Esophagus squamous epithelium (tissue), 5 donors: ENCODE measurements at places on chromosomes 4 and X.

GRCh38 chr4:177282284-177282835, 27.3 kb upstream of the NEIL3 start:
- no peak for DNase-seq

DNA sequence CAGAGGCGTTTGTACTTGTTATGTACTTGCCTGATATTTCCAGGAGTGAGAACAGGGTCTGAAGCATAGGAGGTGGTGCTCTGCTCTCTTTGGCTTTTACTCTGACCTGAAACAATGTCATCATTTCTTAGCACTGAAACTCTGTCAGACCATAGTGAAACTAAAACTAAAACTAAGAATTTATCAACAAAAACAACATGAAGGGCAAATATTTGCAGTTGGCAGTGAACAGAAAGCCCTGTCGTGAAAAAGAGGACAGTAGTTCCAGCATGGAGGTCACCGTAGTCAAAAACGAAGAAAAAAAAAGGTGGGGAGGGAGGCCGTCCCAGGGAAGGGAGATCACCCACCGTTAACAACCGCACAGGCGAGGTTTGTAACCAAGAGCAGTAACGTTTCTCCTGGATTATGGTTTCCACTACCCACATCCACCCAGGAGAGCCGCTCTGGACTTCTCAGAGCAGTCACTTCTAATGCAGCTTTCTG, 97.5 kb downstream of the ANK2 start:
- no peak for DNase-seq

DNA sequence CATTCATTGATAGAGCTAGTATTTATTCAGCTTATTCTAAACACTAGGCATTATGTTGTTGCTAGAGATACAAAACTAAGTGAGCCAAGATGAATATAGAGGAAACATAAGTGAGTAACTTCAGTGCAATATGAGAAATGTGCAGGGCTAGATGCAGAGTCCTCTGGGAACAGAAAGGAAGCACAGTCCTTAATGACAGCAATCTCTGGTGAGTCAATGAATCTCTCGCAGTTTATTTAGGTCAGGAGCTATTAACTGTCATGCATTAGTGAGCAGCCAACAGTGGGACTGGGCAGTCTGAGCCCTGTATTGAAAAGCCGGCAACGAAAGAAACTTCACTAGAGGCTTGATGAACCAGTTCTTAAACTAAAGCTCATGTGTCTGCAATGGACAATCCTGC, 598.1 kb upstream of the MAGEB2 start:
- DNase-seq = no peak

GRCh38 chr4:20353646-20354045, 101.9 kb downstream of the SLIT2 start:
- DNase-seq = no peak

DNA sequence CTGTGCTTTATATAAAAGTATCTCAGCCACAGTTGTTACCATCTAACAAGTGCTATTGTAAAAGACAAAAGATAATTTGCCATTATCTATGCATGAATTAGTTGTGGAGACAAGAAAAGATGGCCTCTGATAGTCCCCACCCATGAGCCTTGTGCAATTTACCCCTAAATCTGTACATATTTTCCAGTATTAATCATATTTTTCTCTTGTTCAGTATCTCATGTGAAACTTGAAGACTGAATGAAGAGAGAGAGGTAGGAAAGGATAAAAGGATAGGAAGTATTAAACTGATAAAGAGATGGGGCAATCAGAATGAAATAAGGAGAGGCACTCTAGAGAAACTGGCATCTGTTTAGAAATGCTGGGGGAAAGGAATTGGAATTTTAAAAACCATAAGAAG, 3.7 kb downstream of the MYOZ2 start:
- DNase-seq = no peak

DNA sequence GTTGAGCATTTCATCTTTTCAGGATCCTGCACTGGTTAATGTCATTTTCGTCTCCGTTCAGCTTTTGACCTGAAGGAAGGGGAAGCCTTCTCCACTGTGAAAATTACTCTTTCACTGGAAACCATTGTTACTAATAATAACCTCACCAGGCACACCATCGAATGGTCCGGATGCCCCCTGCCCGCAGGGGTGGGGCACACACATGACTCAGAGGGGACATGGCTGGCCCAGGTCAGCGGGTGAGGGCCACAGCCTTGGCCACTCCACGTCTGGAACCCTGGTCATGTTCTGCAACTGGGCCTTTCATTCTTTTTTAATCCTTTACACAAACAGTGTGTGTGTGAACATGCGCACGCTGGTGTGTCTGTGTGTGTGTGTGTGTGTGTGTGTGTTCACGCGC, 191.8 kb downstream of the BCOR start:
- DNase-seq = no peak
